Activated CD8-positive, alpha-beta memory T cell treated with anti-CD3 and anti-CD28 coated beads, Interleukin-2, amount 10 ng/mL, durations not matched to agents 7 days and 5 days (primary cell): ENCODE measurements at places on chromosomes 6 and 20. TPM values are rescaled to one million over a fixed set of nuclear protein-coding genes. Genes with fewer than 3 reads are reported as not detected.
A peak's percentile ranks its signal among the peaks of the same experiment; 100 is the strongest.

- H3K4me3 ChIP-seq: no peak overlapping the region
- H3K36me3 ChIP-seq: no peaks in the 10 kb centered on the region
- H3K4me1 ChIP-seq: no peaks in the 10 kb centered on the region
- no peak overlapping the region for H3K27ac ChIP-seq
These were observed 14.0 kb upstream of the BTN3A2 start for GRCh38 chr6:26350858-26351543.

DNA sequence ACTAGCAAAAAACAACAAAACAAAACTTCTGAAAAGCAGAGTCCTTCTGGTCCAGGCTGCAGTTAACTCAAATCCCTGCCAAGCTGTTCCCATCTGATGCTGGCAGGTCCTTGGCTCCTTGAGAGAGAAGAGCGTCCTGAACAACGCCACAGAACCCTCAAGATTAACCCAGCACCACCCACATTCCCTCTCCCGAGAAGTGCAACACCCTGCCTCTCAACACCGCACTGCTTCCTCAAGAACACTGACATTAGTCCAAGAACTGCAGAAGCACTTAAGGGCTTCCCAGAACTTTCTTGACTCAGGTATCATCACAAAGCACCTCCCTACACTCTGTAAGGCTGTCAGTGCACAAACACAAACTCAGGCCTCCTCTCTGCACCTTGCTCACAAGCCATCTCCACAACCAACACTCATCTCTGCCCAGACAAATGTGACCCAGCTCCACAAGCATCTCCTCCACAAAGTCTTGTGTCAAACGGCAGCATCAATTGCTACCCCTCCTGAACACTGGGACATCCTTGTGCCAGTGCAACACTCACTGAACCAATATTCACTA, 7.5 kb downstream of the MRPL14 start:
- DNase-seq: no peak
- H3K4me1 ChIP-seq: peaks cover 45% of the 10 kb centered on the region
- no peak overlapping the region for H3K27ac ChIP-seq
- H3K4me3 ChIP-seq: no peak overlapping the region
- H3K27me3 ChIP-seq: no peaks in the 10 kb centered on the region

- no peak overlapping the region for H3K27ac ChIP-seq
- H3K36me3 ChIP-seq: peaks cover 10% of the 10 kb centered on the region
- DNase-seq: no peak
- no peak overlapping the region for H3K4me3 ChIP-seq
These were observed 61.9 kb upstream of the CITED2 start for GRCh38 chr6:139436200-139436956.

DNA sequence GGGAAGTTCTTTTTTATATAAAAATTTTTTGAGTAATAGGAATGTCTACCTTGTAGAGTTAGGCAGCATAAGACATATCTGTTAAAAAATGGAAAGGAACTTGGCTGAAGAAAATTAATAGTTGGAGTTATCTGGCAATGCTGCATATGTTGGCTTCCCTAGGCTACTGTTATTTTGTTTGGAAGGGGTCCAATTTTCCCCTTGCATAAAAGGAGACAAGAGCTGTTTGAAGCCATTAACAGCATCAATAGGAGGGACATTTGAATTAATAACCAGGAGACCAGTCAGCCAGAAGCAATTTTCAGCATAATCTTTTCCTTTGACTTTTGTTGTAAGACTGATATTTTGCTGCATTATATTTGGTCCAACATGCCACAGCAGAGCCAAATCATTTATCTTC, 80.9 kb upstream of the TAB2 start:
- peaks cover 36% of the 10 kb centered on the region for H3K4me1 ChIP-seq
- H3K4me3 ChIP-seq: no peak overlapping the region
- peaks cover 70% of the 10 kb centered on the region for H3K36me3 ChIP-seq
- H3K27me3 ChIP-seq: no peaks in the 10 kb centered on the region
- no peak for DNase-seq
- no peak overlapping the region for H3K27ac ChIP-seq

DNA sequence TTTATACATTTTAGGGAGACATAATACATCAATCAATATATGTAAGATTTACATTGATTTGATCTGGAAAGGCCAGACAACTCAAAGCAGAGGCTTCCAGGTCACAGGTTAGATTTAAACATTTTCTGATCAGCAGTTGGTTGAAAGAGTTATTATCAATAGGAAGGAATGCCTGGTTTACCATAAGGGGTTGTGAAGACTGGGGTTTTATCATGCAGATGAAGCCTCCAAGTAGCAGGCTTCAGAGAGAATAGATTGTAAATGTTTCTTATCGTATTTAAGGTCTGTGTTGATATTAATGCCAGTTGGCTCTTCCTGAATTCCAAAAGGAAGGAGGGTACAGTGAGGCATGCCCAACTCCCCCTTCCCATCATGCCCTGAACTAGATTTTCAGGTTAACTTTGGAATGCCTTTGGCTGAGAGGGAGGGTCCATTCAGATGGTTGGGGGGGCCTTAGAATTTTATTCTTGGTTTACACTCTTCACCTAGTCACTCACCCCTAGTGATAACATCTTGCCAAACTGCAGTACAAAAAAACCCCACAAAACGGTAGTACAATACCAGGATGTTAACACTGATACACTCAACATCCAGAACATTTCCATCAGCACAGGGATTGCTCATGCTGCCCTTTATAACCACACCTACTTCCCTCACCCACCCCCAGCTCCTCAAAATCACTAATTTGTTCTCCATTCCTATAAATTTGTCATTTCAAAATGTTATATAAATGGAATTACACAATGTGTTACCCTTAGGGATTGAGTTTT, 259.6 kb upstream of the PLN start:
- no peak overlapping the region for H3K27ac ChIP-seq
- no peaks in the 10 kb centered on the region for H3K36me3 ChIP-seq
- no peak for DNase-seq
- H3K4me3 ChIP-seq: no peak overlapping the region
- H3K27me3 ChIP-seq: peaks cover 13% of the 10 kb centered on the region

- no peak for DNase-seq
- no peaks in the 10 kb centered on the region for H3K36me3 ChIP-seq
- H3K4me3 ChIP-seq: no peak overlapping the region
- H3K4me1 ChIP-seq: no peaks in the 10 kb centered on the region
These were observed 174.2 kb upstream of the KCNG1 start for GRCh38 chr20:51196991-51197651.

DNA sequence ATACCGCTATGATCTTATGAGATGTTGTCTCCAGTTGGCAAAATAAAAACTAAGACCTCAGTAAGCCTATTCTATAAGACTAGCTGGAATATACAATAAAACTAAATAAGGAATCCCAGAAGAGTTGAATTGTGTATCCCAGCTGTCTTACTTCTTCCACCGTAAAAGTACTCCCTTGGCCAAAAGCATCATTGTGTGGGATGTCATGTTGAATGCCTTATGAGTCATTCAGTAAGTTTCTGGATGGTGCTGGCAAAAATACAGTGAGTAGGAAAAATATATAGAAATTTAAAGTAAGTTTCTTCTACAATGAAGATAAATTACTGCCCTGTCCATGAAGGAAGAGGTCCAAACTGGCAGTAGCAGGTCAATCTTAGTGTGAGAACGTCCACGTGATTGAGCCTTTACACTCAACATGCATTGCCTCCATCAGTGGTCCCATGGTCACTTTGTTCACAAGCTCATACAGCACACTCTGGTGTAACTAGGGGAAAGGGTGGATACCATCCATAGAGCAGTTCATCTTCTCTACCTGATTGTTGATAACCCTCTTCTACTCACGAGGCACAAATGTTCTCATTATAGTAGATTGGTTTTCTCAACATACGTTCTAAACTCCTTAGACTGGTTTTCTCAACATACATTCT, 13.7 kb upstream of the ZNF318 start:
- peaks cover 13% of the 10 kb centered on the region for H3K36me3 ChIP-seq
- H3K4me3 ChIP-seq: peak overlapping the region; percentile 40
- no peak for DNase-seq

- H3K4me1 ChIP-seq: peaks cover 11% of the 10 kb centered on the region
- H3K4me3 ChIP-seq: no peak overlapping the region
- H3K36me3 ChIP-seq: no peaks in the 10 kb centered on the region
- H3K27ac ChIP-seq: no peak overlapping the region
- H3K27me3 ChIP-seq: peaks cover 18% of the 10 kb centered on the region
These were observed 40.1 kb upstream of the SIRPA start for GRCh38 chr20:1855109-1855508.

Gene BEND3
- 3.3 TPM for total RNA-seq
